ENCODE measurements at places on chromosomes 4 and X. TPM values are rescaled to one million over a fixed set of nuclear protein-coding genes. Genes with fewer than 3 reads are reported as not detected.

The COL4A6 gene
- total RNA-seq, result 26.9 TPM

The CTAG1B gene
- not detected for total RNA-seq

The TRIM2 gene
- total RNA-seq, result 14.5 TPM

The SLC38A5 gene
- 301 TPM for total RNA-seq

The MSANTD1 gene
- total RNA-seq, result 0.21 TPM

The IL1RAPL2 gene
- under 0.01 TPM for total RNA-seq

The TRIM75 gene
- total RNA-seq, result not detected

The OTOP1 gene
- not detected for total RNA-seq

The ASIC5 gene
- not detected for total RNA-seq

The GPC3 gene
- total RNA-seq, result under 0.01 TPM

The LANCL3 gene
- total RNA-seq, result 0.21 TPM

The PCDH19 gene
- total RNA-seq, result not detected

The KCNIP4 gene
- 0.48 TPM for total RNA-seq

The POU4F2 gene
- not detected for total RNA-seq

The NPY2R gene
- not detected for total RNA-seq

The ANXA3 gene
- 321 TPM for total RNA-seq

The WAS gene
- total RNA-seq, result not detected

The RAB9B gene
- not detected for total RNA-seq

The HDX gene
- total RNA-seq, result 0.85 TPM

The HS3ST1 gene
- 2.3 TPM for total RNA-seq

The PTCHD1 gene
- total RNA-seq, result under 0.01 TPM

The EVC2 gene
- 8.3 TPM for total RNA-seq

The RHOXF2 gene
- total RNA-seq, result not detected

The DCHS2 gene
- total RNA-seq, result not detected

The AADAT gene
- 1.7 TPM for total RNA-seq

The RRH gene
- 0.21 TPM for total RNA-seq

The PPARGC1A gene
- 2.4 TPM for total RNA-seq

The HCCS gene
- 18.3 TPM for total RNA-seq

Data from tracheal epithelial cell (primary cell).